NCI-H524 (cell line): ENCODE measurements at places on chromosomes 16 and 17.
A peak's percentile ranks its signal among the peaks of the same experiment; 100 is the strongest.

GRCh38 chr17:50219342-50219741 is 17.9 kb upstream of the COL1A1 start:
- no peak for DNase-seq

DNA sequence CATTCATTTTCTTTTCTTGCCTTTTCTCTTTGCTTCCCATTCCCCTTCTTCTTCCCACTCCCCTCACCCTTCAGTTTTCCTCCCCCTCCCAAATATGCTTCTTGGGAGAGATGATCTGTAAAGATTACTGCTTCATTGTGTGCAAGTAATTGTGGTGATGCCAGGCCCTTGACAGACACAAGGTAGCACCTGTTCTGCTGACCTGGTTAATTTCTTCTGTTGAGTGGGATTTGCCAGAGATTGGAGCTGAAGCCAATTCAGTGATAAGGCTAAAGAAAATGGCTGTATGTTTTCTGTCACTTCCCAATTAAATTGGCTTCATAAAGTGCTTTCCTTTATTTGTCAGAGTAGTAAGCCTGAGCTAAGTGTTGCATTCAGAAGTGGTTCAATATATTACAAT is 44.5 kb downstream of the AATF start:
- DNase-seq: no peak

DNA sequence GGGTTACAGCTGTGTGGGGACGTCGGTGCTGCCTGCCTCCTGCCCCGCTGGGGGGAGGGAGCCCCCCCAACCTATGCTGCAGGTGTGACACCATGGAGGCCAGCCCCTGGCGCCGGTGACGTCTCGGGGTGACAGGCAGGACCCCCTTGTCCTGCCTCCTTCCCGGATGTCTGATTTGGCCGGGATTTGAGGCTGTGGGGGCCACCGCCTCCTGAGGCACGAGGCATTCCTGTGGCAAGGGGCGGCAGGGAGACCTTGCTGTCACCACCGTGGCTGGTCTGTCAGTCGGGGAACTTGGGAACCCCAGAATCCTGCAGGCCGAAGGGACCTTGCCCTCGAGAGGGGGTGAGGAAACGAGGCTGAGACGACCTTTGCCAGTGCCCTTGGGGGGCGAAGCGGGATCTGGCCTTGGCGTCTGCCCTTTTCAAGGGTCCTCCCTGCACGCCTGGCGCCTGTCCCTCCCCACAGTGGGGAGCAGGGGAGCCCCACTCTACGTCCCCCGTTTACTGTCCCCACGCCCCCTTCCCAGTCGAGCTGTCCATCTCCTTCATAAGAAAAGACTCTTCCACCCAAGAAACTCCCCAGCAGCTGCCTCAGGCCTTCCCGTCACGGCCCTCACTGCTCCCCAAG is 74.4 kb downstream of the METRNL start:
- no peak for DNase-seq

DNA sequence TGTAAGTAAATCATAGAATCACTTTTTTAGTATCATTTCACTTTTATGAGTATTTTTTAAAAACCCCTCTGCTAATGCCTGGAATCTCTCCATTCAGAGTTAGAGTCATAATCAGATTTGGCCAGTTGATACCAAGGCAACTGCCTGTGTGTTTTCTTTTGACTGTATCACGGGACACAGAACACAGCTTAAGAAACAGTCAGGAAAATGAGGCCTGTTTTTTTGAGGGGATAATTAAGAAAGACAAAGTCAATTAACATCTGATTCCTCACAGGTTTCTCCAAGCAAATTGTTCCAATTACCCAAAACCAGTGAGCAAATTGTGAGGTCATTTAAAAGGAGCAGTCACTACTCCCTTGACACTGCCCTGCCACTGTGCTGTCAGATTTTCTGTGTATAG is 944.5 kb upstream of the SOX9 start:
- DNase-seq: no peak

DNA sequence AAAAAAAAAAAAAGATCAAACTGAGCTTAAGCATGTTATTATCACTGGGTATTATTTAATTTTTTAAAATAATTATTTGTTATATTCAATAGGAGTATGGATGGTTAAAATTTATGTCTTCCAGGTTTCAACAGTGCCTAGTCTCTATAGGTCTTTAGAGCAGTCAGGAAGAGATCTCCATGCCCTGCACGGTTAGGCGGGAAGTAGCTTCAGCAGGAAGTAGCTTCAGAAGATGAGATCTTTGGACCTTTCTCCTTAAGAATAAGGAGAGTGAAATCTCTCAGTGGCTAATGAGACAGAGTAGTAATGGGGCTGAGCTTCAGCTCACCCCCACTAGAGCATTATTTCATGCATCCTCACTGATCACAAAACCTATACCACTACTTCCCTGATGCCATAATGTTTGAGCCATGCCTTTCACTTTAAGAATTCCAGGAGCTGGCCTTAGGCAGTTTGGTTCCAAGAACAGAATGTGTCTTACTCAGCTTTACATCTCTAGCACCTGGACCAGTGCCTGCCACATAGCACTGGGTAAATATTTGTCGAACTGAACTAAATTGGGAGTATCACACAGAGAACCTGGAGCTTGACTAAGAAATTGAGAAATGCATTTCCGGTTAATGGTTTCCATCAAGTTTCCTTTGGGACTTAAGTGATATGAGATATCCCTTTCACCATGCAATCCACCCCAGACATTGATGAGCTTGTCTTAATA is 43.5 kb downstream of the SCPEP1 start:
- no peak for DNase-seq

- no peak for DNase-seq
Observed at GRCh38 chr17:62910277-62910676, 55.8 kb upstream of the TANC2 start.

DNA sequence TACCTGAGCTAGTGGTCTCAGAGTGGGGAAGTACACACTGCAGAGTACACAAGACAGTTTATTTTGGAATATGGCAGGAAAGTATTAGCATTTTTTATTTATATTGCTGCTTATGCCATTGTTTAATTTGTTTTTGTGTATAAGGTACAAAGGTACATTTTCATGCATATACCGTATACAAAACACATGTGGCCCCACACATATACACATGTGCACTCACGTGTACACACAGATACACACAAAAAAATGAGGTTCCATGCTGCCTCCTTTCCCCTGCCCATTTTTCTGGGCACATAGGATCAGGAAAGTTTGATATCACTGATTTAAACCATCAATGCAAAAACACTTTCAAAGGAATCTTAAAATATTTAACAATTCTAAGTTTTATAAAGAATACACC is 12.9 kb downstream of the IGSF6 start:
- DNase-seq: no peak

GRCh38 chr16:72501739-72502593 is 330.0 kb upstream of the PMFBP1 start:
- DNase-seq: peak; percentile 73

- no peak for DNase-seq
Observed at GRCh38 chr17:36002631-36003030, 1.3 kb upstream of the CCL15 start.

DNA sequence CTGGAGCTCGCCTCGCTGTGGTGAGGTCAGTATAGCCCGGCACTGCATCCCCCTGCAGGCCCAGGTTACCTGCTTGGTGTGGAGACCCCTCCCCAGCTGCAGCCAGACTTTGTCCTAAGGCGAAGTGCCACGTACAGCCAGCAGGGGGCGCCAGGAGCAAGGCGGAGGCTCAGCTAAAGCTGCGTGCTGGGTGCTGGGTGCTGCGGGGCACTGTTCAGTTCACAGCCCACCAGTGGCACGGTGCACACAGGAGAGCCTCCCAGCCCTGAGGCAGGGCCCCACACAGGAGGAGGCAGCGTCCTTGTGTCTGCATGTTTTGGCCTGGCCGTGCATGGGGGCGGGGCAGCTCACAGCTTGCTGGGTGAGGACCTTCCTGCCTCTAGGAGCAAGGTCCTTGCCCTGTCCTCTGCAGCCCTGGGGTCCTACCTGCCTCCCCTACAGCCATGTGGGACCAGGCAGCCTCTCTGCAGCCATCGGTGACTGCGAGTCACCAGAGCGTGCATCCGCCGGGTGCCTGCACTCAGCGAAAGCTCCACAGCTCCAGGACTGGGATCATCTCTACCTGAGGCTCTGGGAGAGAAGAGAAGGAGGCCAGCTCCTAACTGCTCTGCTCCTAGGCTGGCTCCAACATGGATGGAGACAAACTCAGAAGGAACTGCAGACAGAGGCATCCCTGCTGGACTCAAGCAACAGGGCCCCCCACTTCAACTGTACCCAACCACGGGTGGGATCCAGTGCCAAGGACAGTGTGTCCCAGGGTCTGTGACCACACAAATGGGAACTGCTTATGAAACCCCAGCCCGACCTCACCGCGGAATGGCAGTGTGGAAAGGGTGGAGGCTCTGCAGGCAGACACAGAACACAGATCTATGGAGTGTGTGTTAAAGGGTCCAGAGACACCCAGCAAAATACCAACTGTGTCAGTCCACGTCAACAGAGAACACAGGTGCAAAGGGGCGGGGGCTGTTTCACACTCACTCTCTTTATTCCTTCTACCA is 19.0 kb downstream of the SLC7A5 start:
- DNase-seq: peak; percentile 69

DNA sequence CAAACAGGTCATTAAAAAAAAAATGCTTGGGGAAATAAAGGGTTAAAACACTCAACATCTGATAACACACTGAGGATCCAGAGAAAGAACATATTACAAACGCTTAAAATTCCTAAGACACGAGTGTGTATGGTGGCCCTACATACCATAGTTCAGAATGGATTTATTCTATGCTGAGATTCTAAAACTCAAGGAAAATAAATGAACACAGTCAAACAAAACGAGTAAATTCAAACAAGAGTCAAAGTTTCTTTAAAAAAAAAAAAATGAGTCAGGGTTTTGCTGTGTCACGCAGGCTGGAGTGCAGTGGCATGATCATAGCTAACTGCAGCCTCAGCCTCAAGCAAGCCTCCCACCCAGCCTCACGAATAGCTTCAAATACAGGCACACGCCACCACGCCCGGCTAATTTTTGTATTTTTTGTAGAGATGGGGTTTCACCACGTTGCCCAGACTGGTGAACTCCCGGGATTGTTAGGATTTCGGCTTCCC is 17.4 kb downstream of the CRK start:
- DNase-seq: no peak

DNA sequence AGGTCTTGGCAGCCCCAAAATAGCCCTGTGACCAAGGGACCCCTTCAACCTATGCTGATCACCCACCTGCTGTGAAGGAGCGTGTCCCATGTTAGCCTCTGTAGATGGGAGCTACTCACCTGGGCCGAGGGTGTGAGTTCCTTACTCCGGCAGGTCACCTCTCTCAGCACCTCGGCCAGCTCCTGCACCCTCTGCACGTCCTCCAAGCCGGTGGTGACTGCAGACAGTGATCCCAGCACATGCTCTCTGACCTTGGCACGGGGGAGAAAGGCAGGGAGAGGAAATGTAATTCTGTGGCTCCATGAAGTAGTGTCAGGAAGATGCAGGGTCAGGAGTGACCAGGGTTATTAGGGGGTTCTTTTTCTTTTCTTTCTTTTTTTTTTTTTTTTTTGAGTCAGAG is 67.7 kb upstream of the BCO1 start:
- DNase-seq: no peak

DNA sequence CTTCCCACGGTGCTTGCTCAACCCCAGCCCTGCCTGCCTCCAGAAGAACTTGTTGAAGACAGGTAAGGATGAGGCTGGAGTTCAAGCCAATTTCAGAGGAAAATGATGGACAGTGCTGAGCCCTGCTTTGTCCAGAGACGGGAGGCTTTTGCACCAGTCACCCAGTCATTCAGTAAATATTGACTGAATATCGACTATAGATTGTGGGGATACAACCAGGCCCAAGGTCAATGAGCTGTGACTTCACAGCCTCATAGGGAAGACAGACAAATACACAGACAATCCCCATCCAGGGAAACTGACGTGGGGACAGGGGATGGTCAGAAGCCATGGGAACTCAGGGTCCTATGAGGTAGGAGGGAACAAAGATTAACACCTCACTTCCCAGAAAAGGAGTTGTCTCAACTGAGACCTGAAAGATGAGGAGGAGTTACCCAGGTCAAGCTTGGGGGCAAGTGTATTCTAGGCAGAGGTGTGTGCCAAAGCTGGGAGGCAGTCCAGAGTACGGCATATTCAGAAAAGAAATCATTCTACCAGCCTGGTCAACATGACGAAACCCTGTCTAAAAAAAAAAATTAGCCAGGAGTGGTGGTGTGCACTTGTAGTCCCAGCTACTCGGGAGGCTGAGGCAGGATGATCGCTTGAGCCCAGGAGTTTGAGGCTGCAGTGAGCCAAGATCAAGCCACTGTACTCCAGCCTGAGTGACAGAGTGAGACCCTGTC is 5.9 kb upstream of the DOC2A start:
- DNase-seq: no peak

GRCh38 chr16:75965504-75966374 is 239.4 kb upstream of the CPHXL start:
- DNase-seq: no peak

GRCh38 chr17:42107597-42108576 is 4.6 kb downstream of the DHX58 start:
- peak; percentile 90 for DNase-seq

GRCh38 chr17:7173687-7174602 is 5.2 kb downstream of the ASGR1 start:
- DNase-seq: no peak

GRCh38 chr16:3718019-3718391 is 681 bp upstream of the TRAP1 start:
- no peak for DNase-seq

- DNase-seq: no peak
Observed at GRCh38 chr16:73848993-73849392, 447.6 kb upstream of the PSMD7 start.

DNA sequence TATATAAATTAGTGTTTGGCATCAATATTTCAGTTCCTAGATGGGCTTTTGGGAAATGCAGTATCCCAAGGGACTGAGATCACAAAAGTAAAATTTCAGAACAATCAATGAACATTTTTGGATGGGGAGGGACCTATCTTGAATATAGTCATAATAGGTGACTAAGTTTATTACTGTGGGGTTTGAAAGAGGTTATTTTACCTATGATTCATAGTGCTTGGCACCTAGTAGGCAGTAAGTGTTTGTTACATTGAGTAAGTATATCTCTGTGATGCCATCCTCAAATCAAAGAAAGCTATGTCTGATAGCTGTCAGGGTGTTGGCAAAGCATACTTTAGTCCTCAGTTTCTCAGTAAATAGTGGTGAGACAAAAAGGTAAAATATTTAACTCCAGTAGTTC is 36.9 kb downstream of the ZNF207 start:
- no peak for DNase-seq

- DNase-seq: peak; percentile 46
Observed at GRCh38 chr17:75346906-75347305, 57.7 kb upstream of the SLC25A19 start.
